ENCODE measurements at places on chromosomes 16 and 17.

- no peak for DNase-seq
Observed at GRCh38 chr16:25893332-25893731, 201.6 kb downstream of the HS3ST4 start.

DNA sequence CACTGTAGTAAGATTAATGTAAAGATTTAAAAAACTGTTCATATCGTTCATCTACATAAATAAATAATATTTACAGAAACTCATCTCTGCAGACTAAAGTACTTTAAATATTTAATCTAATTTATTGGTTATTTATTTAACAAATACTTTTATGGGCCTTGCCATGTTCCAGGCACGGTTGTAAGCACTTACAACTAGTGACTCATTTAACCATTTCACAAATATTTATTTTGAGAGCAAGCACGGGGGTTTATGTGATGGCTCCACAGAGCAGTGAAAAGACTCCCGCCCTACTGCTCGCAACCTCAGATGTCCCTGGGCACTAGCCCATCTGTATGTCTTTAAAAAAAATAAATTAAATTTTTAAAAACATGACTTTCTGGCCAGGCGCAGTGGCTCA lies 575.9 kb downstream of the WWOX start:
- DNase-seq, result no peak

DNA sequence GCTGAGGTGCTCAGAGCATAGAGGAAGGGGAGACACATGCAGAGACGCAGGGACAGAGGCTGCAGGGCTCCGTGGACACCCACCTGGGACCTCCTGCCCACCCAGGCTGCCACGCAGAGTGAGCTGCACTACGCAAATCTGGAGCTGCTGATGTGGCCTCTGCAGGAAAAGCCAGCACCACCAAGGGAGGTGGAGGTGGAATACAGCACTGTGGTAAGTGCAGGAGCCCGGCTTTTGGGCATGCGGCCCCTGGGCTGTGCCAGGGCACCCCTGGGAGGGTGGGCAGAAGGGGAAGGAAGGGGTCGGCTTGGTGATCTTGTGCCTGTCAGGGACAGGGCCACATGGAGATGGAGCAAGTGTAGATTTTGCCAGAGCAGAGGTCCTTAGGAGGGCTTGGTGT lies 15.2 kb downstream of the CD300A start:
- no peak for DNase-seq

GRCh38 chr17:27800522-27800921 lies at the start of gene NOS2:
Gene NOS2, minus strand, starts transcription at chr17:27800529. Its CDS starts 1,720 bp downstream, at chr17:27798809.
- DNase-seq, result no peak

DNA sequence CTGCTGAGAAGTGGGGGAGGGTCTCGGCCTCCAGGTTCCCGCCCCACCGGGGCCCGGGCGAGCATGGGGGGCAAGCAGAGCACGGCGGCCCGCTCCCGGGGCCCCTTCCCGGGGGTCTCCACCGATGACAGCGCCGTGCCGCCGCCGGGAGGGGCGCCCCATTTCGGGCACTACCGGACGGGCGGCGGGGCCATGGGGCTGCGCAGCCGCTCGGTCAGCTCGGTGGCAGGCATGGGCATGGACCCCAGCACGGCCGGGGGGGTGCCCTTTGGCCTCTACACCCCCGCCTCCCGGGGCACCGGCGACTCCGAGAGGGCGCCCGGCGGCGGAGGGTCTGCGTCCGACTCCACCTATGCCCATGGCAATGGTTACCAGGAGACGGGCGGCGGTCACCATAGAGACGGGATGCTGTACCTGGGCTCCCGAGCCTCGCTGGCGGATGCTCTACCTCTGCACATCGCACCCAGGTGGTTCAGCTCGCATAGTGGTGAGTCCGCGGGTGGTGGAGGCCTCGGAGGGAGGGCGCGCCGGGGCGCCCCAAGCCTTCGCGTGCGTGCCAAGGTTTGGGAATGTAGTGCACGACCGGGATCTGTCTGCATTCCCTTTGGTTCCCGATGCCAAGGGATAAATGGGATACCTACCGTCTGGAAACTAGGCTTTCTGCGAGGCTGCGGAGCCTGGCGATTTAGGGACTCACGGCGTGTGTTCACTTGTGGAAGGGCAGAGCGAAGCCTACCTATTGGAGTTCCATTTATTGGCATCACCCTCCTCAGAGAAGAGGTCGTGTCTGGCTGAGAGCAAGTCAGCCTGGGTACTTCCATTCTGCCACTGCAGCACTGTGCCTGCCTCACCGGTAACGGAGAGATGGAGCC lies 1.0 kb downstream of the ZNRF1 start:
- DNase-seq, result no peak

- DNase-seq, result no peak
Observed at GRCh38 chr16:65789161-65789945, 577.1 kb upstream of the CDH5 start.

- DNase-seq, result no peak
Observed at GRCh38 chr16:67942200-67942509, 1.8 kb downstream of the LCAT start.

DNA sequence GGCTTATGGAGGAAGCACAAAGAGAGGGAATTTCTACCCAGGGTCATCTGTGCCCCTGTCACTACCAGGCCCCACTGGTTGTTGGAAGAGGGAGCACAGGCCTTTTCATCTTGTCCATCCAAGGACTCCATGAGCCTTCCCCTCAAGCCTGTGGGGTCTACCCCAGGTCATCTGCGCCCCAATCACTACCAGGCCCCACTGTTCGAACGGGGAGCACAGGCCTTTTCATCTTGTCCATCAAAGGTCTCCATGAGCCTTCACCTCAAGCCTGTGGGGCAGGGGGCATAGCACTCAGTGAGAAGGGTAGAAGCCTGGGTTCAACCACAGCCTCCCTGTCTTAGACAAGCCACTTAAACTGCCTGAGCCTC lies 101.5 kb upstream of the CDH5 start:
- no peak for DNase-seq

DNA sequence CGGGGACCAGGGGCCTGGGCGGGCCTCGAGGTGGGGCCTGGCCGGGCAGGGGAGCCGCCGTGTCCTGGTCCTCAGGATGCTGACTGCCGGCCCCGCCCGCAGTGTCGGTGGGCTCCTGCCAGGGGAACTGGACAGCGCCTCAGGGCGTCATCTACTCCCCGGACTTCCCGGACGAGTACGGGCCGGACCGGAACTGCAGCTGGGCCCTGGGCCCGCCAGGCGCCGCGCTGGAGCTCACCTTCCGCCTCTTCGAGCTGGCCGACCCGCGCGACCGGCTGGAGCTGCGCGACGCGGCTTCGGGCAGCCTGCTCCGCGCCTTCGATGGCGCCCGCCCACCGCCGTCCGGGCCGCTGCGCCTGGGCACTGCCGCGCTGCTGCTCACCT lies 2.3 kb upstream of the PAQR4 start:
- DNase-seq, result no peak

GRCh38 chr16:54236773-54237172 lies 49.8 kb downstream of the IRX3 start:
- DNase-seq, result no peak

GRCh38 chr16:85491798-85492294 lies 121.3 kb upstream of the GSE1 start:
- no peak for DNase-seq

- DNase-seq, result no peak
Observed at GRCh38 chr16:82560805-82561325, 65.9 kb upstream of the CDH13 start.

GRCh38 chr17:41513168-41513547 lies 5.5 kb downstream of the KRT15 start:
- no peak for DNase-seq

- DNase-seq, result no peak
Observed at GRCh38 chr17:33551911-33552310, 258.8 kb upstream of the ASIC2 start.

GRCh38 chr17:42682722-42683403 lies 532 bp downstream of the CNTNAP1 start:
- DNase-seq, result peak; percentile 27
